ENCODE measurements at places on chromosomes 1 and 21.

DNA sequence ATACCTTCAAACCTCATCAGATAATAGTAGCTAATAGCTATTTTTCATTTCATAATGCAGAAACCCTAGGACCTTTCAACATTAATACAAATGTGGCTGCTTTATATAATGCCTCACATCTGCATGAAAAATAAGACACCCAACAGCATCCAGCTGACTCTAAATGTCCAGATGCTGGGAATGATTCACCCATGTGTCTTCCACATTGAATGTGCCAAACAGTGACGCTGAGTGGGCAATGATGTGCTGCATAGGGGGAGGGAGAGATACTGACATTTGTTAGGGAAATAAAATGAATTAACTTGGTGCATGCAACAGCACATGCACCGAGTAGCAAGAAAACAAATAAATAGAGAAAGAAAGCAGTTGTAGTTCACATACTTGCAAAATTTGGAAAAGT lies 199.3 kb downstream of the DSCAM start:
- no peak for DNase-seq

DNA sequence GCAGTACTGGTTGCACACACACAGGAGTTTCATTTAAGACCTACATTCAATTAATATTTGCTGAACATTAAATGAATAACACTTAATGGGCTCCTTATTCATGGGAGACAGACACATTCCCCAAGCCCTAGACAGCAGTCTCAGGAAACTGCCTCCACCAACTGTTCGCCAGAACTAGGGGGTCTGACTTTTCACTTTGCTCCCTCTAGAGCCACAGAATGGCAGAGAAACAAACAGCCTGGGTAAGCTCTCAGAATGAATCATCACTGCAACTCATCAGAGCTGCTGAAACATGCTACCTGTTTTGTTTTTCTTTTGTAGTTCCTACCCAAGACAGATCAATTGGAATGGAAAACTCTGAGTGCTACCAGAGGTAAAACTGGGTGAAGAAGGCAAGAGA lies 31.7 kb downstream of the ELK4 start:
- DNase-seq, result no peak

- no peak for DNase-seq
Observed at GRCh38 chr1:81505831-81506230, 294.9 kb upstream of the ADGRL2 start.

DNA sequence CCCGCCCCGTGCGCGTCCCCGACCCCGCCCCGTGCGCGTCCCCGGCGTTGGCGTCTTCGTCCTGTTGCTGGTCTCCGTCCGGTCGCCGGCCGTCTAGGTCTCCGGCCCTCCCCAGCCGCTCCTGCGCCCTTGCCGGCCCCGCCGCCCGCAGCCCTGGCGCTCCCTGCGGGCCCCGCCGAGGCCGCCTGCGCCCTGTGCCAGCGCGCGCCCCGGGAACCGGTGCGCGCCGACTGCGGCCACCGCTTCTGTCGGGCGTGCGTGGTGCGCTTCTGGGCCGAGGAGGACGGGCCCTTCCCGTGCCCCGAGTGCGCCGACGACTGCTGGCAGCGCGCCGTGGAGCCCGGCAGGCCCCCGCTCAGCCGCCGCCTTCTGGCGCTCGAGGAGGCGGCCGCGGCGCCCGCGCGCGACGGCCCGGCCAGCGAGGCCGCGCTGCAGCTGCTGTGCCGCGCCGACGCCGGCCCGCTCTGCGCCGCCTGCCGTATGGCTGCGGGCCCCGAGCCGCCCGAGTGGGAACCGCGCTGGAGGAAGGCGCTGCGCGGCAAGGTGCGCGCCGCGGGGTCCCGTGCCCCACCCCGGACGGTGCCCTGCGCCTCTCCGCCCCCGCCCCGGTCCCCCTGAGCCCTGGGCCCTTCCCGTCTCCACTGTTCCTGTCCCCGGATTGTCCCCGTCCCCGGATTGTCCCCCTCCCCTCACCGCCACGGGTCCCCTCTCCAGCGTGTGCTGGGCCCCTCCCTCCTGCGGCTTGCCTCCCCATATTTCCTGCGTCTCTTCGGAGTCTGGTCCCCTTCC lies at the start of gene RNF187:
RNF187 (plus strand) TSS at position 47 of the 789 bp plus-strand sequence.
- DNase-seq, result peak; percentile 77

Data from hematopoietic multipotent progenitor cell treated with erythropoietin and hydrocortisone succinate and interleukin-3 and kit ligand, for 4 days (in vitro differentiated cells).